ENCODE measurements at places on chromosomes 5 and 9.

DNA sequence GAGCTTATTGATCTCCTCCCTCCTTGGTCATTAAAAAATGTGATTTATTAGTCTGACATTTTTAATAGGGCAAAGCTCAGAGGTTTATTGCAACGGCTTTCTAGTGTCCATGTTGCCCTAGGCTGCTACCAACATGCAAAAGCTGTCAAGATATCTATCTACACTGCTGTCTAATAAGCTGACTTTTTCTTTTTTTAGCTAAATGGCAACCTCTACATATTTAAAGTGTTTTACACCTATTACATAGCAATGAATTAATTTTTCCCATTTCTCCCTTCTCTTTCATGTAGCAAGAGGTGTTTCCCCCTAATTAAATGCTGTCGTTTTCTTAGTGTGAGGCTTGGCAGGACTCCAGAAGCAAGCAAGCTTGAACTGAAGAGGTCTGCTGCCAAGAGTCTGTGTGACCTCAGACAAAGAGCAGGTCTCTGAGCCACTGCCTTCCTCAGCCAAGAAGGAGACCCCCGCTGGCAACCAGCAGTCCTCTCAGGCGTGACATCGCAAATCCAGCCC, 79.4 kb downstream of the GAS1 start:
- DNase-seq, result no peak

GRCh38 chr5:16886793-16887345, 49.2 kb downstream of the MYO10 start:
- DNase-seq, result no peak

DNA sequence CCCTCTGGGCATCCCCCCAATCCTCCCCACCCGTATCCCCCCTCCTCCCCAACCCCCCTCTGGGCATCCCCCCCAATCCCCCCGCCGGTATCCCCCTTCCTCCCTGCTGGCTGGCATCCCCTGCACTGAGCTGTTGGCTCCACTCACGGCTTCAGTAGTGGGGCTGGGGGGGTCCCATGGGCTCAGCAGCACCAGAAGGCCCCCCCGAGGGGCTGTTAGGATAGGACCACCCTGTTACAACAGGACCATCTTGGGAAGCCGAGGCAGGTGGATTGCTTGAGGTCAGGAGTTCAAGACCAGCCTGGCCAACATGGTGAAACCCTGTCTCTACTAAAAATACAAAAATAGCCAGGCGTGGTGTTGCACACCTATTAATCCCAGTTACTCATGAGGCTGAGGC, 42.4 kb downstream of the EXD3 start:
- DNase-seq, result no peak

DNA sequence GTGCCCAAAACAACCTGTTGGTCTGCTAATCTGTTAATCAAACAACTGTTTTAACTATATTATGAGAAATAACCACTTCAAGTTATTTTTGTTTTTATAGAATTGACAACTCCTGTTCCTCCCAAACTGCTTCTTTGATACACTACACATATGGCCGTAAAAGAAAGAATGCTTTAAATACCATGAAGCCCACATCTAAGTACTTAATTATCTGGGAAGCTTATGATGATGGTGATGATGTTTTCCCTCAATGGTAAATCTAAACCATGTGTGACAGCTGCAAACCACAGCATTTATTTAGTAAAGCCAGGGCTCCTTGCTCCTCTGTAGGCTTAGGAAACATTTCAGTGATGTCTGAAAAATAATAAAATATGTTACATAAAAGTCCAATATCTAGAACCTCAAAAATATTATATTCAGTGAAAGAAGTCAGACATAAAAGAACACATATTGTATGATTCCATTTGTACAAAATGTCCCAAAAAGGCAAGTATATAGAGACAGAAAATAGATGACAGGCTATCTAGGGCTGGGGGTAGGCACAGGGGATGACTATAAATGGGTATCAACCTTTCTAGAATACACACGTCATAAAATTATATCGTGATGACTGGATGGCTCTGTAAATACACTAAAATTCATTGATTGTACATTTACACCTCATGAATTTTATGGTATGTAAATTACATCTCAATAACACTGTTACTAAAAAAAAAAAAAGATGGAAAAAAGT, 154.1 kb downstream of the EFNA5 start:
- DNase-seq, result no peak

DNA sequence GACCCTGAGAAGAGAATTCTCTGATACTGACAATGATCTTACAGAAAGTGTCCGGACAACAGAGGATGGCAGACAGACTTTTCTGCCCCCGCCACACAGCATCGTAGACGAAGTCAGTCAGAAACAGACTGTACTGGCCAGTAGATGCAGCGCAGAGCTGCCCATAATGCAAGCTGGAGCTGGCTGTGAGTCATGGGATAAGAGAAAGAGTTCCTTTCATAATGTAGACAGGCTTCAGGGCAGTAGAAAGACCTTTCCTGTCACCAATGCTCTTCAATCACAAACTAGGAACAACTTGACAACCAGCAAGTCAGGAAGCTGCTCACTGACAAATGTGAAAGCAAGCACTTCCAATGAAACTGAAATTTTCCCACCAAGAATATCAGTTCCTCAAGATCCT, 5.1 kb downstream of the SPATA31D1 start:
- DNase-seq, result no peak

DNA sequence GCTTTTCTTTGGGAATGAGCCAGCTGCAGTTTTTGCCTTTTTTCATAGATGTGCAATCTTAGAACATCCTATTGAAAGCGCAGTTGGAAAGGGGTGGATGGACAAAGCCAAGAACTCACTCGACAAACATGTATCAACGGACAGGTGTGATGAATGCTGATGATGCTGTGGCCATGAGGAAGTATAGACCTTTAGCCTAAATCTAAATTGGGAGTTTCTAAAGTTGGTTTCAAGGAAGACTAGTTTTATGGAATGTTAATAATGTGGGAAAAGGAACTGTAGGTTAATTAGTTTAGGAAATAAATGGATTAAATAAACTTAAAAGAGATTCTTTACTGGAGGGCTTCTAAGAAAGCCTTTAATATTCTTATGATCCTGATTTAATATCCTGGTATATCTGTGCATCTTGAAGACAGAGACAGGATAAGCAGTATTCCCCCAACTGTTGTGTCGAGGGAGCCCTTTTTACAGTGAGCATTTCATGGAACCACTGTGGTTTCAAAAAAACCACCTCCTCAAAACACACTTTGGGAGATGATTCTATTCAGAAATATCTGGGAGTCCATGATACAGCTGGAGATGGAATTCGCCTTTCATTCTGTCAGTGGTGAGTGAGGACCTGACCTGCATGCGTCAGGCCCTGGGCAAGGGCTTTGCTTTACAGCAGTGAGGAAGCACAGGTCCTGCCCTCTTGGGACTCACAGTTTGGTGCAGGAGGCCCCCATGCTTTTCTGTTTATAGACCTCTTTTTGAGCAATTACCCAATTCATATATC, 82.6 kb downstream of the AOPEP start:
- no peak for DNase-seq

DNA sequence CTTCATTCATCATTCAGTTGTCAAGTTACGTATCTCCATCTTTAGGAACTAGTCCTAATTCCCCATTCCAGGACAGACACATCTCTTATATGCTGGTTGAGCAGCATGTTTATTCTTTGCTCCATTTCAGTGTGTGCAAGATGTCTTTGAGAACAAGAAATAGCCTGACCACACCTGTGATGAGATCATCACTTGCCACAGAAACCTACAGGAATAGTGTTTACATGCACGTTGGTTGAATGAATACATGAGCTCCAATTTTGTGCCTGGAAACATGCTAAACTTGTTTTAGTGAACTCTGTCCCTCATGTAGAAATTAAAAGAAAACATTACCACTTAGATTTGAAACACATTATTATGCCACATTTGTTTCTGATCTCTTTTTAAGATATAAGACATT, 489.1 kb downstream of the CDH18 start:
- no peak for DNase-seq

- no peak for DNase-seq
These were observed 522.6 kb downstream of the HINT1 start for GRCh38 chr5:130642461-130642860.

DNA sequence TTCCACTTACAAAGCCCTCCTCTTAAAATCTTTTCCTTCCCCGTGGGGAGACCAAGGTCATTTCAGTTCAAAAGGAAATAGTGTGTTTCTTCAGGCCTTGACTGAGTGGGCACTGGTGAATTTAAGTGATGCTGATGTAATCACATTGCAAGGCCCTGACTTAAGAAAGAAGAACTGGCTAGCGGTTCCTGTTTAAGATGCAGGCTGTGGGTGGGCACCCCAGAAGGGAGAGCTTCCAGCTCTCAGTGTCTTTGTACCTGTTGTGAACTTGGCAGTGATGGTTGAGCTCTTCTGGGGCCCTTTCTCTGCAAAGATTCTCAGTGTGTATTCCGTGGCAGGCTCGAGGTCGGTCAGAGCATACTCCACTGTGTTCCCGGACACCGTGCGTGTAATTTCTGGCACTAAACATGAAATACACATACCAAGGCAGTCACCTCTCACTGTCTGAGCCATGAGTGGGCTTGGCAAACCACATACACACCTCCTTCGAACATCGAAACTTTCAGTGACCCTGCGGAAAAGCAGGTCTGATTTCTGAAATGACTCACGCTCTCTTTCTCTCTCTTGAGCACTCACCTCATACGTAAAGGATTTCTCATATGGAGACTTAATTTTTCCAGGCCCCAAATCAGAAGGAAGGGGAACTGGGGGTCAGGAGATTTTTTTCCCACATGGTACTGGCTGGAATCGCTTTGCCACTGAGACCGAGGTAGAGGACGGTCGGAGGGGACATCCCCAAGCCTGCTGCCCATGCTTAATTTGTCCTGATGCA, 81.9 kb downstream of the TNC start:
- peak; percentile 50 for DNase-seq

- no peak for DNase-seq
These were observed 14.9 kb upstream of the MEGF10 start for GRCh38 chr5:127275641-127276193.

DNA sequence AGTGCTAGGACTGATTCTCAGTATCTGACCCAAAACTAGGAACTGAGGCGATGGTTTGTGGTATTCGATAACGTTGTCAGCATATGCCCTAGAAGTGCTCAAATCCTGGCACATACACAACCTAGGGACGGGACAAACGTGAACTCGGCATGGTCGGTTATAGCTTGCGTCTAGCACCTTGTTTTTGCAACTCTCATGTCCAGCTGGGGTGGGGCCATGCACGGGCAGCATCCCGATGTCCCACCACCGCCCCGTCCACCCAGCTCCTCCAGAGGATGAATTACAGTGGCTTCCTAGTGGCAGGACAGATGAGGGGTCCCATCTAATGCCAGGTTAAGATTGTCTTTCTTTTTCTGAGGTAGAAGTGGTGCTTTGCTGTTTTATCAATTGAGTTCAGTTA, 31.6 kb downstream of the PROP1 start:
- DNase-seq, result no peak

DNA sequence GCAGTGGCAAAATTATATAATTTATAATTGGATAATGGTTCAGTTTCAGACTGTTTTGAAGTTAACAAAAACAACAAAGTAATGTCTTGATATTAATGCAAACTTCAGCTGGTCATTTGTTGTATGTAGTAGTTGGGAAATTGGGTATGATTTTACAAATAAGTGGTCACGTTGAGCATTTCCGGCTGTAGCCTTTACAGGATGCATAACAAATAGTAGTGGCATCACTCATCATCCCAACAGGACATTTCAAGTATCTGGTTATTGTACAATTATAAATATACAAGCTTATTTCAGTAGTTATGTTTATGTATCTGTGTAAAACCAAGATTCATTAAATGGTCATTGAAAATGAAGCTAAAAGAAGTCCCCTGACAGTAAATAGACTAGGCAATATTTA, 72.9 kb downstream of the SMIM15 start:
- peak; percentile 43 for DNase-seq

DNA sequence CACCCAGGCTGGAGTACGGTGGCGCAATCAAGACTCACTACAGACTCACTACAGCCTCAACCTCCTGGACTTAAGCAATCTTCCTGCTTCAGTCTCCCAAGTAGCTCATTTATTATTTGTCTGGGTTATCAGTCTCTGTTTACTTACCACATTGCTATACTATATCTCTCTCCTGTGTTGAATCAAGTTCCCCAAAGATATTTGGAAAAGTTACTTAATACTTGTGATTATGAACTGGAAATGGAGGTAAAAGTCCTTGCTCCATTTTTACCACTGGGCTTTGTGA, 55.6 kb downstream of the ANGPTL2 start:
- DNase-seq, result peak; percentile 89

DNA sequence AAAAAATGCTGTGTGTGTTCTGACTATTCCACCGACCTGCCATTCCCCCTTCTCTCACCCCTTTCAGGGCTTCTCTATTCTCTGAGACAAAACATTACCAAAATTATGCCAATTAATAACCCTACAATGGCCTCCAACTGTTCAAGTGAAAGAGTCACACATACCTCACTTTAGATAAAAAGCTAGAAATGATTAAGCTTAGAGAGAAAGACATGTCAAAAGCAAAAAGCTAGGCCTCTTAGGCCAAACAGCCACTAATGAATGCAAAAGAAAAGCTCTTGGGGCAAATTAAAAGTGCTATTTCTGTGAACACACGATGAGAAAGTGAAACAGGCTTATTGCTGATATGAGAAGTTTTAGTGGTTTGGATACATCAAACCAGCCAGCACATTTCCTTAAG, 279.6 kb upstream of the GRAMD2B start:
- no peak for DNase-seq

GRCh38 chr9:114655689-114656088, 1.9 kb downstream of the TEX53 start:
- DNase-seq, result peak; percentile 55

GRCh38 chr9:35852876-35853865, 17.0 kb downstream of the OR13J1 start:
- no peak for DNase-seq

- DNase-seq, result no peak
These were observed 56.4 kb upstream of the FANCC start for GRCh38 chr9:95373782-95374487.

DNA sequence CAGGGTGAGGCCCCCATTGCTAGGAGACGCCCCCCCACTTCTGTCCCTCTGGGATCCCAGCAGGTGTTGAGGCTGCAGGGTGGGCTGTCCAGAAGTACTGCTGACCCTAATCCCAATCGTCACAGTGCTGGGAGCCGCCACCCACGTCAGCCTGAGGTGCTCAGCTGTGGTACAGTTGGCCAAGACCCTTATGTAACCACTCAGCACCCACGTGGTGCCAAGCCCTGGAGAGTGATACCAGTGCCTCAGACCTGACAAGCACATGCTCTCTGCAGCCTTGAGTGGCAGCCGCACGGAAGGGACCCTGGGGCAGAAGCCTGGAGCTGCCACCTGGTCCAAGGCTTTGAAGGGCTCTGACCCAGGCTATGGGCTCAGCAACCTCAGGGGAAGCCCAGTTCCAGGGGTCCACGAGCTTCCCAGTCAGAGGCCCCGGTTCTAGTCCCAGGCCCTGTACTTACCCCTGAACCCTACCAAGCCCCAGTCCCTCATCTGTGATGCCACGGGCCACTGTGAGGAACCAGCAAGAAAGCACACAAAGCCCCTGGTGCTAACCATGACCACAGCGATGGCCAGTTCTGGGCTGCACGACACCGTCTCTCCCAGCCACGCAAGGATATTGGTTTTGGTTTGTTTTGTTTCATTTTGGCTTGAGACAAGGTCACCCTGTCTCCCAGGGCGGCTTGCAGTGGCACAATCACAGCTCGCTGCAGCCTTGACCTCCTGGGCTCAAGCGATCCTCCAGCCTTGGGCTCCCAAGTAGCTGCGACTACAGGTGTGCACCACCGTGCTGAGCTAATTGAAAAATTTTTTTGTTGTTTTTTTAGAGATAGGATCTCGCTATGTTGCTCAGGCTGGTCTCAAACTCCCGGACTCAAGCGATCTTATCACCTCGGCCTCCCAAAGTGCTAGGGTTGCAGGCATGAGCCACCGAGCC, 50.7 kb downstream of the DBH start:
- DNase-seq, result no peak

GRCh38 chr5:108720391-108720790, 27.3 kb upstream of the FER start:
- peak; percentile 17 for DNase-seq

Measured in fibroblast of pulmonary artery (primary cell).